ENCODE measurements at places on chromosomes 13 and 19. TPM values are rescaled to one million over a fixed set of nuclear protein-coding genes. Genes with fewer than 3 reads are reported as not detected.

WASF3 gene
- total RNA-seq, result 32.6 TPM

GRCh38 chr13:64546371-64546770 is 2683.8 kb downstream of the PCDH9 start:
- no peaks in the 10 kb centered on the region for H3K27me3 ChIP-seq
- H3K4me3 ChIP-seq, result no peak overlapping the region
- H3K27ac ChIP-seq, result no peak overlapping the region
- no peak for DNase-seq

- DNase-seq, result no peak
- H3K27ac ChIP-seq, result no peak overlapping the region
- H3K4me1 ChIP-seq, result peaks cover 4% of the 10 kb centered on the region
- H3K27me3 ChIP-seq, result no peaks in the 10 kb centered on the region
Measured at GRCh38 chr19:33721735-33722297, 74.9 kb upstream of the KCTD15 start.

BBC3 gene
- 49.5 TPM for total RNA-seq

DNA sequence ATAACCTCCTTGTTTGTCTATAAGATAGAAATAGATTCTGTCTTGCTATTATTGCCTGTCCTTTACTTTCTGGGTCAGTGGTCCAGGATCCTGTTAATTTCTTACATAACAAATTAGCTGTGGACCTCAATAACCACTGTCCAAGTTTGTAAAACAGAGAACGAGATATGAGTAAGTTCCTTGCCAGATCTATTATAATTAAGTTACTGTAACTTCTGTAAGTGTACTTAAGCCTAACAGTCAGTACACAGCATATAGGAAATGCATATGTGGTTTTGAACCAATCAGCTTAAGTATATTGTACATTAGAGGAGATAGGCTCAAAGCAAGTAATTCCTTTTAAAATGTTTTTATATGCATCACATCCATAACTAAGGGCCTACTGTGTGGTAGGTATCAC is 34.9 kb downstream of the HTR2A start:
- H3K4me3 ChIP-seq, result no peak overlapping the region
- no peaks in the 10 kb centered on the region for H3K27me3 ChIP-seq
- DNase-seq, result no peak
- no peaks in the 10 kb centered on the region for H3K36me3 ChIP-seq

- H3K4me3 ChIP-seq, result no peak overlapping the region
- no peak for DNase-seq
- H3K36me3 ChIP-seq, result peaks cover 4% of the 10 kb centered on the region
- no peak overlapping the region for H3K27ac ChIP-seq
- H3K4me1 ChIP-seq, result peaks cover 46% of the 10 kb centered on the region
- H3K27me3 ChIP-seq, result no peaks in the 10 kb centered on the region
Measured at GRCh38 chr13:79289571-79289970, 116.5 kb downstream of the RBM26 start.

DNA sequence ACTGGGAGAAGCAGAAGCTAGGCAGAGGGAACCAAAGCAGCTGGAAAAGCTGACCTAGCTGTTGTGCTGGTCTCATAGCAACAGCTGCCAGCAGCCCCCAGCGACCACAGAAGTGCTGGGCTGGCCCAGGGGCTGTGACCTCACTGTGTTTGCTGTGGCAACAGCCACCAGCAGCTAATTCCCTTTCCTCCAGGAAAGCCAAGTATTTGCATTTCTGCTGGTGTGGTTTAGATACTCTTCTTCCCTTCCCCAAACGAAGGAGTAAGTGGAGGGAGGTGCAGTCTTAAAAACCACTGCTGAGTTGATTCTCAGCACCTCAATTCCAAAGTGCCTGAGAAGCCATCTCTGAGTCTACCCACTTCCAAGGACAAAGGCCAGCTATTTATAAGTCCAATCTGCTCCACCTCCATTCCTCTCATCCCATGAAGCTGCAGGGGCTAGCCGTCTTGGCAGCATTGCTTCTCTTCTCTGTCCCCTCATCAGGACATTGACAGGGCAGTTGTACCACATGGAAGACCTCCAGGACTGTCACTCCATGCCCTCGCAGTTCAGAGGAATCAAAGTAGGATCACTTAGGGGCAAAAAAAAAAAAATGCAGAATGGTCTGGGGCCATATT is 11.5 kb upstream of the CCDC97 start:
- no peak for DNase-seq
- H3K4me1 ChIP-seq, result no peaks in the 10 kb centered on the region
- H3K27ac ChIP-seq, result peak overlapping the region; percentile 78
- no peaks in the 10 kb centered on the region for H3K27me3 ChIP-seq

GRCh38 chr13:23644126-23644419 is 73.9 kb downstream of the TNFRSF19 start:
- no peaks in the 10 kb centered on the region for H3K27me3 ChIP-seq
- no peaks in the 10 kb centered on the region for H3K36me3 ChIP-seq
- no peak overlapping the region for H3K4me3 ChIP-seq

DNA sequence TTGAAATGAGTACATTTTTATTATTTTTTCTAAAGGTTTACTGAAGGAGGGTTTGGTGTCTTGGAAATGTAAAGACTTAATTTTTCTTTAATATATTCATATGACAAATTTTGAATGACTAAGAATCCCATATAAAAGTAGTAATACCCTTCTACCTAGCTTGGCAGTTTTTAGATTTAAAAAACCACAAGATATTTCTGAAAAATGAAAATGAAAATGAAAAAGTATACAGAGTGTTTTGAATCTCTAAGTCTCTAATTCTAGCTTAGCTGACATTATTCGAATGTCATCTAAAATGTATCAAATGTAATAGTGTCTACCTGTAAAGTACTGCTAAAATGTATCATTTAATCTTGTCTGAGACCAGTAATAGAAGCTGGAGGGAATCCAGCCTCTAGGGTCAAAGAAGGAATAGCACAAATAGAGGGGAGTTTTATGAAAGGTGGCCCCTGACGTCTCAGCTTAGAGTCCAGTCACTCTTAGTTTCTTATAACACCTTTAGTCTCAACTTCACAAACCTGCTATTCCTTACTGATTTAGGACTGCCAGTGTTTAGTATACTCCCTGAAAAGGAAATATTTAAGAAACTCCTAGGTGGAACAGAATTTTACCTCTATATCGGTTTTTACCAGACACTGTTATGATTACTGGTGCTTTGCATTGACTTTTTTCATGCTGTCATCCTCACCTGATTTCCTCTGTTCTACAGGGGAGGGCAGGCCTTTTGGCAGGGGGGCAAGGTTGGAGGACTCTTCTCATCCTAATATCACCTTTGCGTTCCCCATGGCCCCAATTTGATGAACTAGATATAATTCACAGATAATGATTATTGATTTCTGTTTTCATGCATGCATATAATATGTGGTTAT is 16.2 kb upstream of the MIR17HG start:
- H3K4me3 ChIP-seq, result no peak overlapping the region
- no peak for DNase-seq
- no peaks in the 10 kb centered on the region for H3K4me1 ChIP-seq
- no peaks in the 10 kb centered on the region for H3K27me3 ChIP-seq
- no peaks in the 10 kb centered on the region for H3K36me3 ChIP-seq
- no peak overlapping the region for H3K27ac ChIP-seq

DNA sequence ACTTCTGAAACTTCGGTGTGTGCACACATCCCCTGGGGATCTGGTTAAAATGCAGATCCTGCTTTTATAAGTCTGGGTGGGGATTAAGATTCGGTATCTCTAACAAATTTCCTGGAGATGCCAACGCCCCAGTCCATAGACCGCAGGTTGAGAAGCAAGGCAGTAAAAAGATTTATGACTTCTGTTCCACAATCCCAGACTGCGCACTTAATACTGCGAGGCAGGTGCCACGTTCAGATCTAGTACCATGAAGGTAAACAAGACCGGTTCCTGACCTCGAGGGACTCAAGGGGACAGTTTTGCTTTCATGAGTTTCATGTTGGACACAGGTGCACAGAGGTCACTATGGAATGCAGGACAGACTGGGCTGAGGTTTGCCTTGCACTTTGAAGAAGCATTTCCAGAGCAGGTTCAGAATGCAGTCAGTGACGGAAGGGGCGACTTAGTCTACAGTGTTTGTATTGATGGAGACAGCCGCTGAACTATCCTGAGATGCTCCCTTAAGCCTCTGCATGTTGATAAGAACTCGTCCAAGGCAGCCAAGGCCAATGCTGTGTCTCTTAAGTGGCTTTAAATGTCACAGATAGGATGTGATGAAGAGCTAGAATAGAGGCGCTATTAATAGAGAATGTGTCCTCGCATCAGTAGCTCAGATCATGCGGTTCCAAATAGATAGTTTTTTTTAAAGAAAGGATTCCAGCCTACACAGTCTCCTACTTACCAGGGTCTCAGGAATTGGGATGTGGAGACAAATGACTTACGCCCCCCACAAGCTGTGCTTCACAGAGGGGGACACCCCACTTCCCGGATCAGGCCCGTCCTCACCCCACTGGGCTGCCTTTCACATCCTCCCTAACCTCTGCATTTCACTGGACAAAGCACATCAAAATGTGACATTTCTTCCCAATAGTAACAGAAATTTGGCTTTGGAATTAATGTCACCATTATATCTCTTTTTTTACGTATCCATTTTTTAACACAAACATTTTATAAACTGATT is 97.1 kb upstream of the IRS2 start:
- no peak for DNase-seq
- no peaks in the 10 kb centered on the region for H3K4me1 ChIP-seq
- no peak overlapping the region for H3K4me3 ChIP-seq
- no peak overlapping the region for H3K27ac ChIP-seq
- no peaks in the 10 kb centered on the region for H3K27me3 ChIP-seq
- H3K36me3 ChIP-seq, result 0 out of 2 replicates have a peak, but pooled peaks cover 5% of the 10 kb centered on the region

DNA sequence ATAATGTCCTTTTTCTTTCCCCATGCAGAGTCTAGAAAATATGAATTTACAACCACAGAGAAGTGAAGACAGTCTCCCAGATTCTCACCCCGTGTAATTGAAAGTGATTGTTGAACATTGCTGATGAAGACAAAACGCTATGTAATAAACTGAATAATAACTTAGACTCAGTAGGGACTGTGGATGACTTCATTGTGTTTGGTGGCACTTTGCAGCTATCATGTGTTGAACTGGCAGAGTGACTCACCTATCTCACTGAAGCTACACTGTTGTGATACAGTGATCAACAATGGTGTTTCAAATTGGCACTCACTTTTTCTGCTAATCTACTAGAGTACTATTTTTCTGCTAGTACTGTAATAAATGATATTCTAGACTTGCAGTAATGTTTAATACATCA is 261.3 kb downstream of the DACH1 start:
- no peak overlapping the region for H3K27ac ChIP-seq
- H3K4me3 ChIP-seq, result no peak overlapping the region
- H3K36me3 ChIP-seq, result no peaks in the 10 kb centered on the region

DNA sequence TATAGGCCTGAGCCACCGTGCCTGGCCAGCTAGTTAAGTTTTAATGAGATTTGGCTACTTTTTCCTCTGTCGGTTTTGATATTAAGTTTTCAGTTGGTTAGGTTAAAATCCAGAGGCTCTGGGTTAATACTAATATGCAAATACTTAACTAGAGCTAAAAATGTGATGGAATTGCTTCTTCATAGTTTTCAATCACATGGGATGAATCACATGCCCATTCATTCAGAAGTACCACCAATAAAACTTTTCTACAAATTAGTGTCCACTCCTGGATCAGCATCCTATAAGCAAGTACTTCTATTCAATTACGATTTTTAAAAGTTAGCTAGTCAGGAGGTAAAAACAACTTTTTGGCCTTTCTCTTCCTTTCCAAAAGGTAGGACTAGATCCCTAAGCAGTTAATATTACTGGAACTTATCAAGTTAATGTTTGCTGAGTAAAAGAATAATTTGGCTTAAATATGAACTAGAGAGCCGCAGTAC is 4.3 kb downstream of the SLC25A30 start:
- peaks cover 11% of the 10 kb centered on the region for H3K4me1 ChIP-seq
- peaks cover 14% of the 10 kb centered on the region for H3K27me3 ChIP-seq
- no peak for DNase-seq
- no peak overlapping the region for H3K4me3 ChIP-seq

GRCh38 chr19:46067691-46068090 is 26.9 kb upstream of the IGFL4 start:
- no peak for DNase-seq
- no peak overlapping the region for H3K4me3 ChIP-seq
- no peaks in the 10 kb centered on the region for H3K4me1 ChIP-seq
- no peaks in the 10 kb centered on the region for H3K36me3 ChIP-seq
- peaks cover 74% of the 10 kb centered on the region for H3K27me3 ChIP-seq

ING1 gene
- total RNA-seq, result 26.9 TPM

DNA sequence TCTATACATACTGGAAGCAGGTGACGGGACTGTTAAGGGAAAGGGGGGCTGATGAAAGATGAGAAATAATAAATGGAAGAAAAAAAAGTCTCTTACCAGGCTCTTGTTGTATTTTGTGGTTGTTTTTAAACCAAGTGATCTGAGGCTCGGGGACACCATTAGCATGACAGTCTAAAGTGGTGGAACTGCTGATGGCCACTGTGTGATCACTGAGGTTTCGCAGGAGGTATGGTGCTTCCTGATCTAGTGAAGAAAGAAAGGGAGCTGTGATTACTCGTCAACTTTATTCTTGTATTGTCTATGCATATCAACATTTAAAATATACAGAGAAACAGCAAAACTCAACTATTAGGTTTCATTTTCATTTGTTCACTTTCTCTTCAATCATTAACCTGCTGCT is 110.1 kb downstream of the FLT1 start:
- H3K27ac ChIP-seq, result peak overlapping the region; percentile 71

- peaks cover 73% of the 10 kb centered on the region for H3K27me3 ChIP-seq
- no peak for DNase-seq
- H3K36me3 ChIP-seq, result no peaks in the 10 kb centered on the region
- H3K4me3 ChIP-seq, result no peak overlapping the region
Measured at GRCh38 chr19:18814063-18814462, 17.7 kb upstream of the UPF1 start.

GRCh38 chr19:33386361-33386858 is 12.9 kb downstream of the CEBPG start:
- no peak overlapping the region for H3K27ac ChIP-seq
- DNase-seq, result no peak
- peaks cover 9% of the 10 kb centered on the region for H3K4me1 ChIP-seq
- H3K27me3 ChIP-seq, result no peaks in the 10 kb centered on the region
- H3K4me3 ChIP-seq, result no peak overlapping the region

GRCh38 chr19:38062959-38063761 is 156.2 kb downstream of the SIPA1L3 start:
- no peaks in the 10 kb centered on the region for H3K36me3 ChIP-seq
- peak overlapping the region; percentile 72 for H3K27ac ChIP-seq
- H3K4me1 ChIP-seq, result peaks cover 12% of the 10 kb centered on the region
- no peak overlapping the region for H3K4me3 ChIP-seq
- DNase-seq, result no peak

DNA sequence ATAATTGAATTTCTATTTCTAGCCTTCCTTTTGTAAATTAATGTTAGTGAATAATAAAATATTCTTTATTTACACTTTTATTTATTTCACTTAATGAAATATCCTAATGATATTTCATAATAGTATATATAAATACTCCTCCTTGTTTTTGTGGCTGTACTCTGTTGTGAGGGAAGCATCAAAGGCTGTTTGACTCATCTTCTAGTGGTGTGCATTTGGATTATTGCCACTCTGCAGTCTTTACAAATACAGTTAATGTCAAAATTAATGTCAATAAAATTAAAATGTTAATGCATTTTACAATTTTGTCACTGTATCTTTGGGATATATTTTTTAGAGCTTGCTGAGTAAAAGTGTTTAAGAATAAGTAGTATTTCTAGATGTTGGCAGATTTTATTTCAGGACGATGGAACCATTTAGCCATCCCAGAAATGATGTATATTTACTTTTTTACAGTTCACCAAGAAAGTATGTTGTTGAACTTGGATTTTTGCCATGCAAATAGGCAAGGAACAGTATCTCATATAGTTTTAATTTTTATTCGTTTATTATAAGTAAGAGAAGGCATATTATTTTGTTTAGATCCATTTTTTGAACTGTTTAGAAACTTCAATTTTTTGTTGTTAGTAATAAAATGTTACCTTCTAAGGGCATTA is 281.2 kb upstream of the SLITRK6 start:
- no peak overlapping the region for H3K4me3 ChIP-seq
- no peaks in the 10 kb centered on the region for H3K36me3 ChIP-seq
- no peak for DNase-seq
- H3K27me3 ChIP-seq, result no peaks in the 10 kb centered on the region

MBNL2 gene
- total RNA-seq, result 0.85 TPM
